Urothelium cell line (cell line): ENCODE measurements at places on chromosomes 5 and 9.

- peak; percentile 66 for DNase-seq
These were observed 51.2 kb downstream of the RALGPS1 start for GRCh38 chr9:126965541-126966428.

DNA sequence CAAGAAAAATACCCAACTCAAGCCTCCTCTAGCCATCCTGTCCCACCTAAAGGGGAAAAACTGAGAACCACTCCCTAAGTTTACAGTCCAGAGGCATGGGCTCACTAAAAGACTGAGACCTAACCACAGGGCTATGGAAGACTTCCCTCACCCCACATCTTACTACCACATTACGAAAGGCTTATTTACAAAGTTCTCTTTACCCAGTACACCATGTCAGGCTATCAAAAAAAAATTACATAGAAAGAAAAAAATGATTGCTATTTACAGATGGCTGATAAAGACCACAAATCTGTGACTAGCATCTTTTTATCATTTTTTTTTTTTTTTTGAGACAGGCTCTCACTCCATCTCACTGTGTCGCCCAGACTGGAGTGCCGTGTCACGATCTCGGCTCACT, 69.7 kb upstream of the TNPO1 start:
- DNase-seq = no peak

- no peak for DNase-seq
These were observed 298.5 kb upstream of the MSX2 start for GRCh38 chr5:174425964-174426290.

DNA sequence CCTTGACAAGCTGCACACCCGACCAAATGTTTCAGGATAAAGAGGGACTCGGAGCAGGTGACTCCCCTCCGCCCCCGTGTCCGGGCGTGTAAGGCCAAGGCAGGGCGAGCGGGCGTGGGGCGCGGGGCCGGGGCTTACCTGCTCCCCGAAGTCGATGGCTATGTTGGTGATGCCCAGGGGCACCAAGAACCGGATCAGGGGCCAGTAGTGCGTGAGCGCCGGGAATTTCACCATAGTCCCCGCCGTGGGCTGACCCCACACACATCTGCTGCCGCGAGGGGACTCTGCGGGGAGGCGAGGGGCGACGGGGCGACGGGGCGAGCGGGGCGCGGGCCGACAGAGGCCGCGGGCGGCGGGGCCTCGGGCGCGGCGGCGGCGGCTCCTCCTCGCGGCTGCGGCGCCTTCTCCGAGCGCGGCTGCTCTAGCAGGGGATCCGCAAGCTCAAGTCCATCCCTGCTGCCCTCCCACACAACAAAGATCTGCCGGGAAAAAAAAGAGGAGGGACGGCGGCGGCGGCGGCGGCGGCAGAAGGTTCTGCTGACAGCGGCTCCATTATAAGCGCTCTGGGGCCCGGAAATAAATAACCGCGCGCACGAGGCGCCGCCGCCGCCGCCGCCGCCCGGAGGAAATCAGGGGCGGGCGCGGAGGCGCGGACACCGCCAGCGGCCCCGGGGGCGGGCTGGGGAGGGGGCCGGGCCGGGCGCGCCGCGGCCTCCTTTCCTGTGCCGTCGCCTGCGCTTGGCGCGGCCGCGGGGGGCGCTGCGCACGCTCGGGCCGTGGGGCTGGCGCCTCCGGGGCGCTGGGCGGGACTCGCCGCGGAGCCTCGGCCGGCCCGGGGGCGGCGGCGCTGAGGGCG, at the start of gene ANKH:
Gene ANKH, minus strand, starts transcription at position 565 of the 856 bp plus-strand sequence. Its CDS starts 331 bp downstream, at position 234.
- peak; percentile 96 for DNase-seq

DNA sequence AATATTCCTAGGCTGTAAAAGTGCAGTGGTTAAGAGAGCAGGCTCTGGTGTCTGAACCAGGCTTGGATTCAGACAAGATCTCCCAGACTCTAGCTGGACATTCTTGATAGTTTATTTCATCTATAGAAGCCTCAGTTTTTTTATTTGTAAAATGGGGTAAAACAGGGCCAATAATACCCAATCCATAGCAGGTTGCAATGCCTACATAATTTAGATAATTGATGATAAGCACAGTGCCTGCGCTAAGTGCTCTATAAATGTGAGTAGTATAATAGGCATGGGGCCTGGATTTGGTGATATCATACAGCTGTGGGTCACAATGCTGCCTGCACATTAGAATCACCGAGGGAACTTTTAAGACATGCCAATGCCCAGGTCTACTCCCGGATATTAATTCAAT, 603.5 kb downstream of the ISL1 start:
- DNase-seq = no peak

DNA sequence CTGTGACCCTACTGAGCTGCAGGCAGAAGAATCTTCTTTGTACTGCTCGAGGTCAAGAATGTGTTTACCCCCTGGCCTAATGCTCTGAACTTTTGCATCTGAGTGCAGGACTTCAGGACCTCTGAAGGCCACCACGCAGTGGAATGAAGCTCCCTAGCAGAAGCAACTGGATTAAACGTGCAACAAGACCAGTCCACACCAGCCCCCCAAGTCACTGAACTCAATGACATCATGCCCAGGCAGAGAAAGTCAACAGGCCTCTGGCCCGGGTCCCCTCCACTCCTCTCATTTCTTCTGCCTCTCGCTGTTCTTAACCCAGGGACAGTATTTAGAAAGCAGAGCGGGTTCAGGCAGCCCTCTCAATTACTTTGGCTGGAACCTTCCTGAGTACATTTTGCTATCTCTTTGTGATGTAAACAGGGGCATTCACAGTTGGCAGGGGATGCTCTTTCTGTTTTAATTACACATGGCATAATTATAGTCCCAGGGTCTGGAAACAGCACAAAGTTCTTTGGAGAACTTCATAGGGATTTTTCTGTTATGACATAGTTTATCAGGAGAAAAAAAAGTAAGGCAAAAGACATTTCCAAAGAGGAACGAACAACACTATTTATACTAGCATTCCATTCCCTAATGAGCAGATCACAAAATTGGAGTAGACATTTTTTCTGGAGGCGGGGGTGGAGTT, 108.2 kb upstream of the SPATA31D4 start:
- DNase-seq = no peak

GRCh38 chr9:81613002-81613812, 76.1 kb downstream of the TLE1 start:
- DNase-seq = no peak

DNA sequence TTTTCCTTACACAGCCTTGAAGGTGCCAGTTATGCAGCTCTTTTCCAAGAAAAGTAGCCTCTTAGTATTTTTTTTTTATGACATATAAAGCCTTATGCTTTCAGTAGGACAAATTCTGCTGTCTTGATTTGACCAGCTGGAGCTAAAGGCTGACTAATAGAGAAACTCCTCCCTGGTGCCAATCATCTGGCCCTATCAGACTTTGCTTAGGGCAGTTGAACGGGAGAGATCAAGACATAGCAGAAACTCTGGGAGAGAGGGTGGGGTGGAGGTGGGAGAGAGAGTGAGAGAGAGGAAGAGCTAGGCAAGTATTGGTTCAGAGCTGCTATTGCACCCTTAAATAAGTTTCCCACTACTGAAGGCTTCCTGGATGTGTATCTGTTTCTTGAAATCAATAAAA, 100.2 kb downstream of the SEC61B start:
- DNase-seq = no peak

GRCh38 chr9:135820661-135821060, 86.7 kb downstream of the CAMSAP1 start:
- no peak for DNase-seq

- no peak for DNase-seq
These were observed 65.2 kb downstream of the USP20 start for GRCh38 chr9:129900263-129901027.

DNA sequence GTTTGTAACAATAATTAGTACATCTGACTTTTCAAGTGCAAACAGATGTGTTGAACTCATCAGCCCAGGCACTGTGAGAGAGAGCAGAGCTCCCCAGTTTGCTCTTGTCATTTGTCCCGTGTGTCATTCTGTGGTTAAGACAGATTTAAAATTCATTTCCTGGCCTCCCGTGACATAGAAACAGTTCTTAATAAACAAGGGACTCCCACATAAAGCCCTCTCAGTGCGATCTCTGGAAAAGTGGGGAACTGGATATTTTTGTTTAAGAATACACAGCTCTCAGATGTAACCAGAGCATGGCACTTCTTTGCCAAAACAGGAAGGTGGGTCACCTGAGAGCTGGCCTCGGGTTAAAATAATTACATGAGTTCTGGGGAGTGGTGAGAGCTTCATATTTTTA, 58.6 kb downstream of the PRKACG start:
- DNase-seq = no peak

DNA sequence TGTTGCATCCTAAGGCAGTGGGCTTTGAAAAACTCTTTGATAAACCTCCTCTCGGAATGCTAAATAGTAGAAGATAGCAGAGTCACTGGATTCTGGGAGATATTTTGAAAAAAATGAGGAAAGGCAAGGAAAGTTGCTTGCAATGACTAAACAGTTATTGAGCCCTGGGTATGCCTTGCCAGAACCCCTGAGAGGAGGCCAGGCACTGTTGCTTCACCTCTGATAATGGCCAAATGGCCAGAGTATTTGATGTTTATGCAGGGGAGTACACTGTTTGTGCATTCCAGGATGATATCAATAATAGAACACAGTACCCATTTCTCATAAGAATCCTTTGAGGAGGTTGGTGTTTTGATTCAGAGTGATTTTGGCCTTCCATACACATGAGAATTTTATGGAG, 935.1 kb upstream of the WWC1 start:
- DNase-seq = no peak

GRCh38 chr5:117863586-117864296, 1124.6 kb downstream of the DTWD2 start:
- DNase-seq = no peak

DNA sequence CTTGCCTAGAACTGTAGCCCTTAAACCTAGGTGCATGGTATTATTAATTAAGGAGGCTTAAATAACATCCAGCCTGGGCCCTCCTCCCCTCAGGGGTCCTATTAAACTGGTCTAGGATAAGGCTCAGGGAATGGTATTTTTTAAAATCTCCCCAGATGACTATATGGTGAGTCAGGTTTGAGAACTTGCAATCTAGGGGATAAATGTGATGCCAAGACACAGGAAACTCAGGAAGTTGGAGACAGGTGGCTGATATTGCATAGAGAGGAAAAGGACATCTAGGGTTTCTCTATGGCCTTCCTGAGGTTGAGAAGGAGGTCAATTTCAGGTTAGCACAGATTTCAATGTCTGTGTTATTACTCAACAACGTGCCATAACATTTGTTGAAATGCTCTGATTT, 581.0 kb downstream of the TLE1 start:
- DNase-seq = peak; percentile 12

GRCh38 chr5:169760229-169760628, 123.2 kb downstream of the DOCK2 start:
- no peak for DNase-seq

DNA sequence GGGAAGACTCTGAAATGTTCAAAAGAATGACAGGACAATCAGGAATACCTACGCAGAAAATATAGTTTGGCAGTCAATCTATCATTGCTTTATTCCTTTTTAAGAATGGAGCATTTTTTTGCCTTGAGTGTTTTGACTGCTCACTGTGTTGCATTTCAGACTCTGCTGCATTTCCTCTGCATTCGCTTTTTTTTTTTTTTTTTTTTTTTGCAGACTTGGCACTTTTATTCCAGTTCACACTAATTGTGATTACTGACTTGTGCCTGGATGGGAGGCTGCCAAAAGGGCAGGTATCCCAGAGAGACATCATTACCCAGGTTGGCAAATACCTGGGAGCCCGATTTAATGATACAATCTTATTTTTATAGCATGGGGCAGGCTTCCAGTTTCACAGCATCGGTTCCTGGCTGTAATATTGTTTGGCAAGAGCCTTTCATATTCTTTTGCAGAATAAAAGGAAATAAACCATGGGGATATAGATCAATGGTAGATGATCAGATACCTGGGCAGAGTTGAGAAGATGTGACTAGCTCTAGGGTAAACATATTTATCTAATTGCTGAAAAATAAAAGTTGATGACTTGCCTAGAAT, 1132.6 kb downstream of the MAT2B start:
- no peak for DNase-seq

DNA sequence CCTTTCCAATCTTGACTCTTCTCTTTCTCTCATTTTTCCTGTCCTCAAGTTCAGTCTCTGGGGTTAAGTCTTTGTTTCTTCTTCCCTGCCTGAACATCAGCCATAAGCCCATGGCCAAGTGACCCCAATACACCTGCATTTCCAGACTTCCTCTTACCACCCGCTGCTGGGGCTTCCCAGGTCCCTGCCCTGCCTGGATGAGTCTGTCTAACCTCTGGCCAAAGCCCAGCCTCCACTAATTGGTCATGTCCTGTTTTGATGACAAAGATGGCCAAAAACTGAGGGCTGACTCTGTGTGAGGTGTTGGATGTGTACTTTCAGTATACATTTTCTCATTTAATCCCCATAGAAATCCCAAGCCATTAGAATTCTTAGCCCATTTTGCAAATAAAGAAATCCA, 47.3 kb downstream of the SH3TC2 start:
- no peak for DNase-seq

GRCh38 chr9:114031948-114032840, 45.9 kb downstream of the AMBP start:
- no peak for DNase-seq

GRCh38 chr5:158621391-158621790, 478.3 kb downstream of the EBF1 start:
- no peak for DNase-seq

DNA sequence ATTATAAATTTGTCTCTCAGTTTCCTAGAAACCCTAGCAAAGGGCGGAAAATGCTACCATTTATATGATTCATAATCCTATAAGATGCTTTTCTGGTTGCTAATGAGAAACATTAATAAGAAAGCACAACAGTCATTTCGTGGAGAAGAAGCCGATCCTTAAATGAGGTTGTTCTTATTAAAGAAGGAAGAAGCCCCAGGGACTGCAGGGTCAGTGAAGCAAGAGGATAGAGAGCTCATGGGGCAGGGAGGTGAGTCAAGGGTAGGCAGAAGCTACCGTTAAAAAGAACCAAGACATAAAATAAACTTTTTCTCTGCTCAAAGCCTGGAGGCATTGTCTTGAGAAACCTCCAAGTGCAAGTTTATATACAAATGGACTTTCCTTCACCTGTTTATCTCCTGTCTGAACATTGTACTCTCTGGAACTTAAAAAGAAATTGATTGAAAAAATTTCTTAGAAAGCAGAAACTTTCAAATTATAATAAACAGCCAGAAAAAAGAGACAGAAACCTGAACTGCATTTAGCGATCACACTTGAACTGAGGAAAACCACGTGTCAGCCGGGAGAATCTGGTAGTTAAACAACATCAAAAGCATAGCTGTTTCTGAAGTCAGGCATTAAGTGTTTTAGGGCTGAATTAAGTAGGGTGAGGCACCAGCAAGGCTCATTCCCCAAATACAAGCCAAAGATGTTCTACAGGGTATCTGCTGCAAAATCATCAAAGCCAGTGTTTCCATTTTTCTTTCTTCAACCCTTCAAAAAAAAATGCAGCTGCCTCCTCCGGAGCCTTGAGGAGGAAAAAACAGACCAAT, 21.9 kb downstream of the HTR4 start:
- no peak for DNase-seq

- DNase-seq = no peak
These were observed 10.1 kb downstream of the ABCA2 start for GRCh38 chr9:137017791-137018497.
